ENCODE measurements at places on chromosomes 11 and 22.

DNA sequence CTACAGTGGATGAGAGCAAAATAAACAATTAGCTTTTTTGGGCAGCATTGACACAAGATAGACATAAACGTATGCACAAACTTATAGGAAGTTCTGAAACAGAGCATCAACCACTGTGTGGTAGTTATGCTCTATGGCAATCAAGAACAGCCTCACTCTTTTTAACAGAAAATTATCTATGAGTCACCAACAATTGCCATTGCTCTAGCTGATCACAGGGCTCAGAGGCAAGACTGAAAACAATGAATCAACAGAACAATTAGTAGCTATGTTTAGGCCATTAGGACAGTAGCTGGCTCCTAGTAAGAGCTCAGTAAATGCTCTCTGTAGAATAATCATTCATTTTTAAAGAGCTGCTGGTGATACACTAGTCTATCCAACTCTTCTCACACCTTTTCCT lies 34.9 kb upstream of the PICALM start:
- no peak for DNase-seq

DNA sequence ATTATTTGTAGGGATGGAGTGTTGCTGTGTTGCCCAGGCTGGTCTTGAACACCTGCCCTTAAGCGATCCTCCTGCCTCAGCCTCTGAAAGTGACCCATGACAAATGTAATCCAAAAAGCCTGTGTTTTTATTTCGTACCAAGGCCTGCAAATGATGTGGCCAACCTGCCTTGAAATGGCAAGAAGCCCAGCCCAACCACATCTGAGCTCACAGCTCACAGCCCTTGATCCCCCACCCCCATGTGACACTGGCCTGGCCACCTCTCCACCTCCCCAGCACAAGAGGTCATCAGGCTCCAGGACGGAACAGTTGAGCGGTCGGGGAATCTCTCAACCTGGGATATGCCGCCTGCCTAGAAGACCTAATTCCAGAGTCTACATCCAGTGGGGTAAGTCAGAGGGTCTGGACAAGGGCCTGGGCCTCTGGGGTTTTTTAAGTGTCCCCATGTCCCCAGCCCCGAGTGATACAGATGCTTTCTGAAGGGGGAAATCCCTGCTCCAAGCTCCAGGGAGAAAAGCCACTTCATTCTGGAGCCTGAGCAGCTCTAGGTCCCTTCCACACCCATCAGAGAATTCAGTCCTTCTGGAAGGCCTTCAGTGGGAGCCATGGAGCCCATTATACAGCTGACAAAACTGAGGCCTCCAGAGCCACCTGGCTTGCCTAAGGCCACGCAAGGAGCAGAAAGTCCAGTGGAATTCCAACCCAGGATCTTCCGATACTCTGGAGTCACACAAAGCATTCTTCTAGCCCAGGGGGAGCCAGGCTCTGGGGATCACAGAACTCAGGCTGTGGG lies 70.7 kb downstream of the MN1 start:
- DNase-seq, result no peak

GRCh38 chr11:71465054-71465453 lies 12.1 kb downstream of the NADSYN1 start:
- DNase-seq, result no peak

DNA sequence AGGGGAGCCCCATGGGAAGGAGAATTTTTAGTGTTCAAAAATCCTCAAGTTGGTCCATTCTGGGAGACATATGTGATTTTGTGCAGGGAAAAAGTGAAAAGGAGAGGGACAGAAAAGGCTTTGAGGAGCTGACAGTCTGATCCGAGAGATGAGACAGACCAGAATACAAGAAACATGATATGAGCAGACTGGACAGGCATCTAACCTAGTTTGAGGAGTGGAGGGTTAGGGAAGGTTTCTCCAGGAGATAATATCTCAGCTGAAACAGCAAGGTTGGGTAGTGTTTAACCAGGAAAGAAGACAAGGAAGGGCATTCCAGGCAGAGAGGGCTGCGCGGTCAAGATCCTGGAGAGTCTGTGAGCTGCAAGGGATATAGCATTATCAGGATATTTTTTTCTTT lies 101.4 kb upstream of the NCAM1 start:
- DNase-seq, result no peak

DNA sequence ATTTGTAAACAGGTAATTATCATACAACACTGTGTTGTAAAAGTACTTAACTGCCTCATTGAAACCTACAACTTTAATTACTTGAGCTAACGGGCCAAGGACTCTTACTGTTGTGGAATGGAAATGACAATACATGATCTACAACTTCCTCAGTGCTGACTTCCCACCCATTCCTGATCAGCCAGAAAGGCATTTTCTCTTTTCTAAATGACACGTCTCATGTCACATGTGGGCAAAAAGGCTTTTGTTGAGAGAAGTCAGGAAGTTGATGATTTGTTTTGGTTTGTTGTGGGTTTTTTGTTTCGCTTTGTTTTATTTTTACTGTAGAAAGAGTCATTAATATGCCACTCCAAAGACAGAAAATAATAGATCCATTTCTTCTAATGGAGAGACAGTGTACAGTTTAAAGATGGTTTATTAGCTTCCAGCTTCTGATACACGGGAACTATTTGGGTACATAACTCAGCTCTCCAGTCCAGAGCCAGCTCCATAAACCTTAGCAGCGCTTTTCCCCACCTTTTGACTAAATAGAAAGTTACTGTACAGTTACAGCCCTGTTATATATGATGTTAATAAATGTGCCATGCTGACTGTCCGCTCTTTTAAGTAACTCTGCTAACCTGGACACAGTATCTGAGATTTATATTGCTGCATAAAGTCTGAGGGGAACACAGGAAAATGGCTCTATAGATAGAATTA lies 509.4 kb upstream of the API5 start:
- DNase-seq, result no peak

GRCh38 chr11:130192845-130193267 lies 33.3 kb downstream of the ST14 start:
- no peak for DNase-seq

DNA sequence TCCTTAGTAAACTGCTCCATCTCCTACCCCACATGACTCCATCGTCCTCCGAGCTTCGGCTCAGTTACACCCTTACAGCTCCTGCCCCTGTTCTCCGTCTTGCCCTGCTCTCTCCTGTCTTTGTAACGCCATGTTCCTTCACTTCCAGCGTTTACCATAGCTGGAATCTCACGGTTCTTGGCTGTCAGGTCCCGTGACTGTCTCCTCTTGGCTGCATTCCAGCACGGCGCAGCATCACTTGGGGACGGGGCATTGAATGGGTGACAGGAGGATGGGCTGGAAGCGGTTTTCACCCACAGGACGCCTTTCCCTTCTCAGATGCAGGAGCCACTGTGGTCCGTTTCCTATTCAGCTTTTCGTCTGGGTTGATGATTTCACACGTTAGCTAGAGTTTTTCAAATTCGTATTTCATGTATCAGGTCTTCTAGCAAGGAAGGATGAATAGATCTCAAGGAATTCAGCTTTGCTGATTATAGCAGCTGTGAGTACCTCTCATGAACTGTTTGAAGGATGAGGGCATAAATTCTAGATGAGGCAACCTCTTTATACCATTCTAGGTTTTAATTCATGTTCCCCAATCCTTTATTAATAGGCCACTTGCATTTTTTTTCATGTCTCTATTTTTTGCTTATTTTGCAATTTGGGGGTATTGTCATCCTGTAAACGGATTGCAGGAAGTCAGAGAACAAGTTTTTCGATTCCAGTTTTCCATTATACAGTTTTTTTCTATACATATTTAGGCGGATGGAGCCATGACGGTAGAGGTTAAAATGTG lies 29.1 kb downstream of the ZBED4 start:
- peak; percentile 13 for DNase-seq

- DNase-seq, result peak; percentile 71
Observed at GRCh38 chr22:41288245-41288946, 2.4 kb upstream of the RANGAP1 start.

DNA sequence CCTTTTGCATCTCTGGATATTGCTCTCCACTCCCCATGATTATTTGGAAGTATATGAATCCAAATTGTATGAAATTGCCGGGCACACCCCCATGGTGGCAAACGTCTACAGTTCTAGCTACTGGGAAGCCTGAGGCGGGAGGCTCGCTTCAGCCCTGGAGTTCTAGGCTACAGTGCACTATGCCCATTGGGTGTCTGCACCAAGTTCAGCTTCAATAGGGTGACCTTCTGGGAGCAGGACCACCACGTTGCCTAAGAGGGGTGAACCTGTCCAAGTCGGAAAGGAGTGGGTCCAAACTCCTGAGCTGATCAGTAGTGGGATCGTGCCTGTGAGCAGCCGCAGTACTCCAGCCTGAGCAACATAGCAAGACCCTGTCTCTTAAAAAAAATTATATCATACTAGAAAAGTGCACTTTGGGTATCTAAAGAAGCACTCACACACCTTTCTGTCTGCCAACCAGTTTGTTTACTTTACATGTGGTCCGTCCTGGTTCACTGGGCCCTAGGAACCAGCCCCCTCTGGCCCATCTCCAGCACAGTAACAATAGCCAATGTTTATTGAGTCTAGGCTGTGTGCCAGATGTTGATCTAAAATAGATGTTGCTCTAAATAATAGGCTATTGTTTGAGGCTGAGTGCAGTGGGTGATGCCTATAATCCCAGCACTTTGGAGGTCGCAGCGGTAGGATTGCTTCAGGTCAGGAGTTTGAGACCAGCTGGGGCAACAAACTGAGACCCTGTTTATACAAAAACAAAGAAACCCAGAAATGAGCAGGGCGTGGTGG lies 16.4 kb upstream of the KAT5 start:
- peak; percentile 80 for DNase-seq

GRCh38 chr11:21988477-21988876 lies 204.4 kb upstream of the ANO5 start:
- DNase-seq, result peak; percentile 3

- peak; percentile 27 for DNase-seq
Observed at GRCh38 chr11:104451197-104451893, 287.4 kb upstream of the PDGFD start.

GRCh38 chr11:12271241-12271640 lies 106.1 kb upstream of the PARVA start:
- no peak for DNase-seq

- no peak for DNase-seq
Observed at GRCh38 chr11:94638301-94638901, 71.2 kb downstream of the PIWIL4 start.

DNA sequence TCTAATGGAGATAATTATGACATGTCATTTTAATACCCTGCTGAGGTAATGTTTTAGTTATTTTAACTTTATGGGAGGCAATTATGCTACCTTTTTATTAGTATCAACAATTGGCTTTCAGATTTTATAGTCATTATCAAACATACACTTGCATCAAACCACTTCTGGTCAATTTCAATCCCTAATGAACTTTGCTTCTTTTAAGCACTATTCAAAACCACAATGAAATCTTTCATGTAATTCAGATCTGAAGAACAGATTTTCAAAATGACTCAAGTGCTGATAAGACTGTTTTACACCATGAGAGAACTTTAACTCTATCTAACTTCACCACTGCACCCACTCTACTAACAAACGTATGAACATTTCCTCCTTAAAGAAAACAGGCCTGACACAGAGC lies 25.9 kb upstream of the CCDC34 start:
- DNase-seq, result no peak

DNA sequence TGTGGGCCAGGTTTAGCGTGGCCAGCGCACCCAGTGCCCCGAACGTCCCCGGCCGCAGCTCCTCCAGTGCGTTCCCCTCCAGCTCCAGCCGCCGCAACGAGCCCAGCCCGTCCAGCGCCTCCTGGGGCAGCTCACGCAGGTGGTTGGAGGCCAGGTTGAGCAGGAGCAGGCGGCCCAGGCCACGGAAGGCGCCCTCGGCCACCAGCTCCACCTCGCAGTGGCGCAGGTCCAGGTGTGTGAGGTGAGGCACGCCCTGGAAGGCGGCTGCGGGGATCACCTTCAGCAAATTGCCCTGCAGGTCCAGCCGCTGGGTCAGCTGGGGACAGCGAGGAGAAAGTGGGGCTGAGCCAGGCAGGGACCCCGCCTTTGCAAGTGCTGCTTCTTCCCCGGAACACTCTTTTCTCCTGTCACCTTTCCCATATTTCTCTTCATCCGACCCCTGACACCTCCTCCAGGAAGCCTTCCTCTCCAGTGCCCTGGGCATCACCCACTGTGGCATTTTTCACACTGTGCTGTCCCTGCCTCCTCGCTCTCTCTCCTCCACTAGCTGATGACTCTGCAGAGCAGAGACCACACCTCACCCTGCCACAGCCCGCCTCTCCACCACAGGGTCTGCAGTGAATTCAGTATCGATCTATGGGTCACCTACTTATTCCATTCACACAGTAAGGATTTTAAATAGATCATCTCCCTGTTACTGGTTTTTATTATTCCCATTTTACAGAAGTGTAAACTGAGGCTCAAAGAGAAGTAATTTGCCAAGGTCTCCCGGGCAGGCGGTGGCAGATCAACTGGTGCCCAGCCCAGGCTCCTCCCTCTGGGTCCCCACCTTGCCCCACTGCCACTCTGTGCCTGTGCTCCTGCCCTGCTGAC lies 1.9 kb downstream of the CHADL start:
- no peak for DNase-seq

DNA sequence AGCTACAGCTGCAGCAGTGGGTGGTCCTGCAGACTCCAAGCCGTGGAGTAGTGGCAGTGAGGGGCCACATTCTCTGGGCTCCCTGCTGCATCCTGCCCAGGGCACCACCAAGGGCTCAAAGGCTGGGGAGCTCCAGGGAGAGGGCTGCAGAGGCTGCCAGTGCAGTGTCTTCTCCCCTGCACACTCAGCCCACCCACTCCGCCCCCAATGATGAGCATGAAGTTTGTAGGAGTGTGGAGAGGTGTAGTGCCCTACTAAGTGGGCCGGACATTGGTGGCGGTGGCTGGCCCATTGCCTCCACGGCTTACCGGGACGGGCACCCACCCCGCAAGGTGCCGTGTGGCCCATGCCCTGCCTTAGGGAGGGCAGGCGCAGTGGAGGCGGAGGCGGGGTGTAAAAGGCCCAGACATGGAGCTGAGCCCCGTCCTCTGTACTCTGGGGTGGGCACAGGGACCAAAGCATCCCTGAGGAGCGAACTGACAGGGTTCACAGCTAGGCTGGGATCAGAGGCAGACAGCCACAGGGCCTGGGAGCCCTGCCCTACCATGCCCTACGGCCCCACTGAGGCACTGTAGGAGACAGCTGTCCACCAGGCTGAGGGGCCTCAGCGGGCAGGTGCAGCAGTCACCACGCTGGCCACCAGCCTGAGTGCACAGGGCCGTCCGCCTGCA lies 18.9 kb downstream of the ARVCF start:
- DNase-seq, result no peak

DNA sequence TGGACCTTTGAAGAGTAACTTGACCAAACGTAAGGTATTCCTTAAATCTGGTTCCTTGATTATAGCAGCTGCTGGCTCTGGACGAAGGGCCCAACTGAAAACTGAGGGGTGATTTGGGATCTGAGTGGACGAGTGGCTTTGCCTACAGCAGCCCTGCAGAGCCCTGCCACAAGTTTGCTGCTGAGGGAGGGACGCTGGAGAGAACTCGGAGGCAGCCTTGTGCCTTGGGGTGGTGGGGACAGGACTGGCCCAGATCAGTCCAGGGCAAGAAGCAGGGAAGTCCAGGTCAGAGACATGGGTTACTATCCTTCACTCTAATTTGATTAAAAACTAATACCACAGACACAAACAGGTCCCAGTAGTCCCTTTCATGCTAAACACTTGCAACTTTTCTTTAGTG lies 89.6 kb upstream of the PITPNB start:
- DNase-seq, result no peak
